ENCODE measurements at places on chromosomes 6 and 20.

DNA sequence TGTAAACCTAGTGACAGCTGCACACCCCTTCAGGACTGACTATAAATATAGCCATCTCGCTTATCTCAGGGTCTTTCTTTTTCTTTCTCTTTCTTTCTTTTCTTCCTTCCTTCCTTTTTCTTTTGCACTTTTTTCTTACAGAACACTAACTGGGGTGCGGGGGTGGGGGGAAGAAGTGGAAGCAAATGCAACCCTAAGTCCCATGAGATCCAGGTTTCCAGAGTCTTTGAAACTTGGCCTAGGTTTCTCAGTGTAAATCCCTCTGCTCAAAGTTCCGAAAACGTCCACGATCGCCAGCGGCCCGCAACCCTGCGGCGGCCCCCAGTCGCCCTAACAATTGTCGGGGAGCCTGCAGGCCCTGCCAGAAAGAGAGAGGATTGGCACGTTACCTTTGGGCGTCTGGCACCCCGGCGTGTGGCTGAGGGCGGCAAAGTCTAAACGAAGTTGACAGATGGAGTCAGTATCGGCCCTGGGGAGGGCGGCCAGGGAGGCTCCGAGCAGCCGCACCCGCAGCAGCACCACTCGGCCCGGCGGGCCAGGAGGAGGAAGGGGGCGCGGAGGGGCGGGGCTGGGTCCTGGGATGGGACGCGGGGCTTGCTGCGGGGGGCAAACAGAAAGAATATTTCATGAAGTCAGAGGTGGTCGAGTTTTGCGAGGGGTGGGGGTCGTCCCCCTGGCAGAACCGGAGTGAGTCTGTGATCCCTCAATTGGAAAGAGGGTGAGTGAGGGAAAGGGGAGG, 577 bp upstream of the FOXF2 start:
- DNase-seq: no peak

DNA sequence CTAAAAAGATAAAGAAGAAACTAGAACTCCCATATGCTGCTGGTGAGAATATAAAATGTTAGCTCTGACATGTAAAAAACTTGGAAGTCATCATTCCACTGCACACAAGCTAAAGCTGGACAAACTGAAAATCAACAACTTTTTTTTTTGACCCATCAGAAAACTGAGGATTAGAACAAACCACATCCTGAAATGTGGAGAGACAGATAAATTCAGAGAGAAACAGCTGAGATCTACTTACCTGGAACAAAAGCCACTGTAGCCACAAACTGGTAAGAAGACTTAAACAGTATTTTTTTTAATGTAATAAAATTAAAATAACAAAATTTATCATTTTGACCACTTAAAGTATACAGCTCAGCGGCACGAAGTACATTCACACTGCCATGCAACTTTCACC, 408.5 kb upstream of the RGS17 start:
- no peak for DNase-seq

- no peak for DNase-seq
These were observed 85.8 kb upstream of the CCDC167 start for GRCh38 chr6:37585523-37585905.

DNA sequence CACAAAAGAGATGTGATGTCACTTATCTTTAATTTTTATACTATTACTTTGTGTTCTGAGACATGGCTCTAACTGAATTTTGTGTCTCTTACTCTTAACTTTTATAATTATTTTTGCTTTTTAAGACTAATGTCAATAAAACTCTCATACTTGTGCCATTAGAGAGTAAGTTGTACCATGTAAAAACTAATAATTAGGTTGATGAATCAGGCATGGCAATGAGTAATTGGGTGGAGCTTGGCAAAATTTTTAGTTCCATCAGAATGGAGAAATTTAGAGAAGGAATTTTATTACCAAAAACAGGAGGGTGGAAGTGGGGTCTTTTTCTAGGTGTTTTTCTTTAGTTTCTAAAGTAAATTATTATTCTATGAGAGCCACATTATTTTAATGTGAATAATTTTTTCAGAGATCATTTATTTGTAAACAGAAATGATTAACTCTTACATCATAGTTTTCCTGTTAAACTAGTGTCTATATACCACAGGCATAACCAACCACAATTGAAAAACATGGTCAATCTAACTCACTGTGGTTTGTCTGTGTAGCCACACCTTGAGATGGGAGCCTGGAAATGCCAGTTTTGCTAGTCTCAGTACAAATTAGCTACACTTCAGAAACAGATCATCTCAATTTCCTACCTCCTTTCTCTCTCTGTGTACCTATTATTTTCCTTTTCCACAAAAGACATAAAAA, 51.8 kb downstream of the ELOVL4 start:
- DNase-seq: no peak

GRCh38 chr20:44306927-44307326, 4.1 kb downstream of the FITM2 start:
- no peak for DNase-seq

DNA sequence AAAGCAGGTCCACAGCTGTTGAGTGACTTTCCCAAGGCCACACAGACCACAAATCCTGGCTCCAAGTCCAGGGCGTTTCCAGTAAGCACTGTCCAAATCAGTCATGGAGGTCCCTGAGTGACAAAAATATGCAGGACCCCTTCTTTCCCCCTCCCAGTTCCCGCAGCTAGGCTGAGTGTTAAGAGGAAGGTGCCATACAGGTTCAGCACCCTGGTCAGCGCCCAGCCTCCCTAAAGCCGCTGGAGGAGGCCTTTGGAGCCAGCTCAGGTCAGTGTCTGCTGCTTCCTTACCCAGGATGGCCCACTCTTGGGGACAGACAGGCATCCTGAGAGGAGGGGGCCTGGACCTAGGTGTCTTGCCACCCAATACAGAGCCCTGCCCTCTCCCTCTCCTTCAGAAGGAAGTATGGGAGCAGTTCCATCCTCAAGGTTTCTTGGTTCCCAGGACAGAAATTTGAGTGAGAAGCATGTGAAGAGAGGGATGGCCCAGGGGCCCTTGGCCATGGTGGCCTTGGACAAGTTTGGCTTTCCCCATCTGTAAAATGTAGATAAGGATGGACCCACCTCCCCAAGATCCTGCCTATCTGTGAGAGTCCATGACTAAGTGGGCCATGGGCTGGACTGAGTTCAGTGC, 13.2 kb downstream of the TMEM74B start:
- peak; percentile 26 for DNase-seq

DNA sequence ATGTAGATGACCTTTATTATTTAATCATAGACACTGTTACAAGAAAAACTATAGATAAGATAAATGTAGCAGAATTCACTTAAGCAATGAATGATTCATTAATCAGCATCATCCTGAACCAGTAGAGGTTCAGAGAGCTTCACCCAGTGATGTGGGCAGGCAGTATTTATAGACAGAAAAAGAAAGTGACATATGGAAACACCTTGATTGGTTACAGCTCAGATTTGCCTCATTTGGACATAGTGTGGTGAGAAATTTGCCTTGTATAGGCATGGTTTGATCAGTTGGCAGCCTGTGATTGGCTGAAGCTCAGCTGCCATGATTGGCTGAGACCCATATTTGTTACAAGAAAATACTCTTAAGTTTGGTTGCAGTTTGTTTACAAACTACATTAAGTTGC, 4.6 kb downstream of the C6orf58 start:
- DNase-seq: no peak

GRCh38 chr20:4918473-4918872, 82.8 kb downstream of the SLC23A2 start:
- DNase-seq: no peak

GRCh38 chr6:52261229-52261628, 16.9 kb upstream of the IL17F start:
- DNase-seq: no peak

- DNase-seq: no peak
These were observed 363.0 kb downstream of the UTRN start for GRCh38 chr6:144647971-144648651.

DNA sequence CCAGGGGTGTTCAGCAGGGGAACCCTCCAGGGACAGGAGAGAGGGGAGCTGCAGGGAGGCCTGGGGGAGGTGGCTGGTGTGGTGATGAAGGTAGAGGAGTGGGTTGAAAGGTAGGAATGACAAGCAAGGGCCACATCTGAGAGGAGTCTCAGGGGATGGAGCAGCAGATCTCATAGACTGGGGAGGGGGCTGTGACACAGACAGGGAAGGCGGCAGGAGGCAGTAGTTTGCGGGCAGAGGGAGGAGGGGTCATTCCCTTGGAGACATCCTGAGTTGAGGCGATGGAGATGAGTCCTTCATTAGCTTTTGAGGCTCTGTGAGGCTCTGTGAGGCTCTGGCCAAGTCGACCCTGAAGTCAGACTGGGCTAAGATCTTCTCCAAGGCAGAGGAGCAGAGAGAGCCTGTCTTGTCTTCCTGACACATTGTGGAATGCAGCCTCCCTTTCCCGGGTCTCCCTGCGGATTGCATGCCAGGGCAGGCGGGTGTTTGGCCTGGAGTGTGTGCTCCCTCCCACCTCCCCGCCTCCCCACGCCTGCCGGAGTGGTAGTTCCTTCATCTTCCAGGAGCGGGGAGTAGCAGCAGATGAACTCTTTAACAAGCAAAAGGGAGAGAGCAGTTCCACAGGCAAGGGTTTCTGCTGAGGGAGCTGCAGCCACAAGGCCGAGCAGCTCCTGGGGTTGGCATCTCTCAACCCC, 34.3 kb upstream of the MLN start:
- DNase-seq: no peak

DNA sequence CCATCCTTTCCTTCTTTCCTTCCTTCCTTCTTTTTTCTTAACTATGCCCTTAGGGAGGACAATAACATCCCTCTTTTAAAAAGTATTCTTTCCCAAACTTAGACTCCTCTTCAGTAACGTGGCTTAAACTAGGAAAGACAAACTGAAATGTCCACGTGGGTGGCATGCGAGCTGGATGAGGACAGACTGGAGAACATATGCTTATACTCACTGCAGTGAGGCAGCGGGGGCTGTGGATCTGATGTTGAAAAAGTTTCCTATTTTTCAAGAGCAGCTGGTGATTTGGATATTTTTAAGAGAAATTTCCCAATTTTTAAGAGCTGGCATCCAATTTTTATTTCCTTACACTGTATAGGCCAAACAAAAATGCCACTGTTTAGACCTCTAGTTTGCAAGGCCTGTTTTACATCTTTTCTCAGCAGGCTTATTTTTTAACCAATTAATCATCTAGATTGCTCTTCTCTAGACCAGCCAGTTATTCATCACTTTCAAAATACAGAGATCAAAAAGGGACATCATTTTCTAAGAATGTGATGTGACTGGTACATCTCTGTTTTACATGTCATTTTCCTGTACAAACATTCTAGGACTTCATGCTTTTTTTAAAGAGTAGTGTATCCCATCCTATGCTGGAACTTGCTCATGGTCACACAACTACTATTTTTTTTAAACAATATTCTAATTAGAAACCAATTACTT, 226.5 kb downstream of the BTBD9 start:
- DNase-seq: peak; percentile 10

GRCh38 chr6:159726255-159726917, 920 bp upstream of the WTAP start:
- no peak for DNase-seq

DNA sequence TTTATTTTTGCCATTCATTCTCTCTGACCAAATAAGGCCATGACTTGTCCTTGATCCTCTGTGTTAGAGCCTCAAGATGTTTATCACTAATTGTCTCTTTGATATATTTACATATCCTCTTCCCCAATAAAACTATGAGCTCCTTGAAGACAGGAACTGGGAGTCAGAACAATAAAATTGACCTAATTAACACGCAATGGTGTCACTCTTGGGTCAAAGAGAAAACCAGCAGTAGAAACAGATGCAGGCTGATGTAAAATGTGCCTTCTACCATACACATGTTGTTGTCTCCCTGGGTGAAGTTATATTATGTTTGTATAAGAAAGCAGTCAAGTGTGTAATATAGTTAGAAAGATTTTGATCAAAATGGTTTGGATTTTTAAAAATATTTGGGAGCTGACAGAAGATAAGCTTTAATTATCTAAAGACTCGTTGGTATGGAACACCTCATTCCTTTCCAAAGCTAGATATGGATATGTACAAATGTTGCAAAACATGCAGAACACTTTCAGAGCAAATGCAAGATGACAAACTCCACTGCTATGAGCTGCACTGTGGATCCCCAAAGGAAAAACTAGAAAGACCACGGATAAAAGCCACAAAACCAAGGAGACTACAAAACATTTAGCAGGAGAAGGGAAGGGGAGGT, 109.7 kb upstream of the STMND1 start:
- no peak for DNase-seq

DNA sequence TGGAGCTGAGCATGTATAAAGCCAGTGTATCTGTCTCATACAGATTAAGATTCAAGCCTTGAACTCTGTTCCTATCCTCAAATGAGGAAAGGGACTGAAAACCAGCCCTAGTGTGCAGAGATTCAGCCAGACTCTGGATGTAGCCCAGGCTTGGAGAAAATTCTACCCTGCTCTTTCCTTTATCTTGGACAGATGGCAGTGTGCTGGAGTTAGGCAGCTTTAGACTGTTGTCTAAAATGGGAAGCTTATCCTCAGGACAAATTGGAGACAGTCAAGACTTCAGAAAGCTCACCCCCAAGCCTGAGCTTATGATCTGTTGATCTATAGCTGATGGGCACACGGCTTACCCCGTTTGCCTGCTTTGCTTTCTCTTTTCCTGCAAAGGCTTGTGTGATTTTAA, 1057.6 kb downstream of the KIF16B start:
- no peak for DNase-seq

DNA sequence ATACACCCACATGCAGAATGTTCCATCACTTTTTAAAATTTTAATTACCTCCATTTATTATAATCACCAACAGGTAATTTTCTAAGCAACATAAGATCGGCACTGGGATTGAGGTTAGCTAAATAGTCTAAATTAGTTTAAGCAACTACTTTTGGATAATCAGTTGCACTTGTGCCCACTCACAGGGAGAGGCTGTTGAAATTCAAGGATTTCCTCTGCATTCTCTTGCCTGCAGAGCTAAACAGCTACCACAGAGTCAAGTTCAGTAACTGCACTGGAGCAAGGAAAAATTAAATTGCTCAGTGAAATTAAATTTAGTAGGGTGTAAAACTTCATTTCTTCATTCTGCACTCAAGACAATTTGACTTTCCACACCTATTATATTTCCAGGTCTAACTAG, 120.7 kb upstream of the CCDC28A start:
- no peak for DNase-seq

- no peak for DNase-seq
These were observed 105.5 kb upstream of the BACH2 start for GRCh38 chr6:90401933-90402830.

GRCh38 chr20:6515261-6515660, 252.2 kb upstream of the BMP2 start:
- no peak for DNase-seq

- no peak for DNase-seq
These were observed 74.3 kb downstream of the ADGRG6 start for GRCh38 chr6:142376115-142376514.

DNA sequence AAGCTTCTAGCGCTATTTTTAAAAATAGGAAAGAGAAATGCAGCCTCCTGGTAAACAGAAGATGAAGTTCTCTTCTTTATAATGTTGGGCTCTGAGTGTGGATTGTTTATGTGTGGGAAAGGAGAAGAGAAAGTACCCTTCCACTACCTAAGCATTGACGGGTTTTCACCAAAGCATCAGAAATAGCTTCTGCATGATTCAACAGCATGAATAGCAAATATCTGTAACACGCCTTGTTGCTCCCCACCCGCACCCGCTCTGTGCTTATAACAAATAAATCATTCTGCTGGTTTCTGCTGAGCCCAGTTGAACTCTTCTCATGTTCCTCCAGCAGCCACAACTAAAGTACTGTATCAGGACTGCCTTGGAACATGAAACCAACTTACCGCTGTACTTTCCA, 20.7 kb downstream of the TXLNB start:
- DNase-seq: no peak
